ENCODE measurements at places on chromosomes 11 and 22.

DNA sequence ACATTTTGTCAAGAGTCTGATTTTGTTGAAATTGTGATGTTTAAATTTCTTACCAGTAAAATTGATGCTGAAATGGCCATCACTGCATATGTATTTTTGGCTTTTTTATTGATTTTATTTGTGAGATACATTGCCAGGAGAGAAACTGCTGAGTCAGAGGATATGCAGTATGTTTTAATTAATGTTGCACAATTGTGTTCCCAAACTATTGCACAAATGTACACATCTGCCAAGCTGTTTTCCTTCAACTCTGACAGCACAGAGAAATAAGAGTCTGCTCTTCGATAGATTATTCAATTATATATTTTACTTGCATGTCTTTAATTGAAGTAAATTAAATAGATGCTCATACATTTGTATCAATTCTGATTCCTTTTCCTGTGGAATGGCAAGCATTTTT is 640.2 kb upstream of the LUZP2 start:
- peak; percentile 78 for DNase-seq

- no peak for DNase-seq
These were observed 65.4 kb upstream of the NTM start for GRCh38 chr11:131305005-131305404.

DNA sequence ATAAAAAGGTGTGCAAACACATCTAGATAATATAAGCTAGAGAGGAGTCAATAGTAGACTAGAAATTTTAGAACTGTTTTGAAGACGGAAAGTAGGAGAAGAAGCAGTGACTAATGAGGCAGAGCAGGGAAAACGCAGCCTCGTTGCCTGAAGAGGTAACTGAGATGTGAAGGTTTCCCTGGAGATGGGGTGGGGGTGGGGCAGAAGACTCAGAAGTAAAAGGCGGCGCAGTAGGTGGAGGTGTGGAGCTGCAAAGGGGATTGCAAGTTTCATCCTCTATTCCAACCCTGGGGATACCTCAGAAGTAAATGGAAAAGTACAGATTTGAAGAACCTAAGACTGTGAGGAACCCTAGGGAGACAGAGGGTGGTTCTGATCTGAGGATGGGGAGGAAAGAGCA is 109.5 kb downstream of the TMPRSS5 start:
- DNase-seq: no peak

- DNase-seq: no peak
These were observed 22.7 kb downstream of the NCAM1 start for GRCh38 chr11:112983887-112984286.

DNA sequence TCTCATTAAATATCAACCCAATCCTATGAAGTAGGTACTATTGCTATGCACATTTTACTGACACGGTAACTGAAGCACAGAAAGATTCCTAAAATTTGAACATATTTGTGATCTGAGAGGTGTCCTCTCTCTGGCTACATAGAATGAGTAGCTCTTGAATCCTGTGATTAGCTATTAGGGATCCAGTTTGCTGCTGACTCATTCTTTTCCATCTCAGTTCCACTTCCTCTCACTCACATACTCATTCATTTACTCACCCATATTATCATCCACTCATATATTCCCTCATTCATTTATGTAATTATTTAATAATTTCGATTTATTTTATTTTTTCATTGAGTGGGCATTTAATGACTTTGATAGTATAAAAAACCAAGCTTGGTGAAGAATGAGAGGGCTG is 42.7 kb downstream of the OR5B17 start:
- peak; percentile 20 for DNase-seq

- DNase-seq: no peak
These were observed 45.3 kb downstream of the GDPD5 start for GRCh38 chr11:75480185-75481175.

GRCh38 chr11:132844956-132845696 is 687.2 kb downstream of the OPCML start:
- peak; percentile 97 for DNase-seq

DNA sequence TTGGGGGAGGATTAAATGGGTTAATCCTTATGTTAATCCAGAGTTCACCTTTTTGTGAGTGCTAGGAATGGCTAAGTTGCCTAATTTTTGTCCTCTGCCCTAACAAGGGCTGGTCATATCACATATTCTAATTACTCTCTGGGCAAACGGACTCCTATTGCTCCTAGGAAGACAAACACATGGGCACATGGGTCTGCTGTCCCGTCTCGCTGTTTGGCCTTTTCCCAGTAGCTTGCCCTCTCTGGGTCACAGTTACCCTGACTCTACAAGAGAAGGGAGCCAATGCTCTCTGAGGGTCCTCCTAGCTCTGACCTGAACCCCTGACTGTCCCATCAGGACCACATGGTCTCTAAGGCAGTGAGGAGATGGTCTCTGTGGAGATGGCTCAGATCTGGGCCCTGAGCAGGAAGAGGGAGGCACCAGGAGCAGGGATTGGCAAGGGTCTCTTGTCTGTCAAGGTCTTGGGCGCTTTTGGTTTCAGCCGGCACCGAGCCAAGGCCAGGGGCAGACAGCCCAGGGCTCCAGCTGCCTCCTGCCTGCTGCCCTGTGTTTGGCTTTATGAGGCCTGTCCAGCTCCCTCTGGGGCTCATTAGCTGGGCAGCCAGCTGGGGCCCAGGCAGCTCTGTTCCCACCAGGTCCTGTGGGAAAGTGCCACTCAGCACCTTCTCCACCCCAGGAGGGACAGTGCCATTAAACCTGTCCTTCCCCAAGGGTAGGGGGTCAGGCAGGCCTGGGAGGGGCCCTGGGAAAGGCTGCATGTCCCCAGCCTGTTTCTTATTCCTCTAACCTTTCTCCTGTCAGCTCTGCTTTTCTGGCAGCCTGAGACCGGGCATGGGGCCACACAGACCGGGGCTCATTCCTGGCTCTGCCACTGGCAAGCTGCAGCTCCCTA is 559.9 kb downstream of the MN1 start:
- DNase-seq: no peak

DNA sequence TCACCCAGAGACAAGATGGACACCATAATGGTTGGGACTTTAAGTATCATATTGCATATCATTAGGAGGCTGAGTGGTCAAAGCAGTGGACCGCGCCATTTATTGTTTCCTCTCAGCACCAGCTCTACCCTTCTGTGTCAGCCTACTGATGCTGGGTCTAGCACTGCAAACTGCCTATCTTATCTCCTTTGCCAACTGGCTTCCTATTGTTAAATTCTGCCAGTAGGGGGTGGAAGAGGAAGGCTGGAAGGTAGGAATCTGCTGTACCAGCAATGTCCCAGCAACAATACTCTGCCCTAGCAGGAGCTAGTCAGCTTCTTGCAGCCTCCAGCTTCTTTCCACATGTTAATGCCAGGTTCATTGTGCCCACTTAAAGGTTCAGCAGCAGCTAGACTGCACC is 367.1 kb upstream of the PDGFD start:
- no peak for DNase-seq

DNA sequence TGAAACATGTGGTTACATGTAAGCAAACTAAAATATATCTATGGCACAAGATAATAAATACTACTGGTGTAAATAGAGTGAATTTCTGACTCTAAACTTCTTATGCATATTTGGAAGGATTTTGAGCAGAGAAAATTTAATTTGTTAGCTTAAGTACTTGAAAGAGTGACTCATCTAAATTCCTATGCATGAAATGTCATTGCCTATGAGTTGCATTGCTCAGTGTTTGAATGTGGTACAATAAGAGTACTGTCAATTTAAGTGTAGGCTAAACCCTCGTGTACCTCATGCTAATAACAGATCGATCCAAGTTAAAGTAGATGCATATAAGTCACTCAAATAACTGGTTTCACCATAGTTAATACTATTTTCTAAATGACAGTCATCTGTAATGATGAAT is 5.3 kb upstream of the CARD18 start:
- DNase-seq: peak; percentile 81

DNA sequence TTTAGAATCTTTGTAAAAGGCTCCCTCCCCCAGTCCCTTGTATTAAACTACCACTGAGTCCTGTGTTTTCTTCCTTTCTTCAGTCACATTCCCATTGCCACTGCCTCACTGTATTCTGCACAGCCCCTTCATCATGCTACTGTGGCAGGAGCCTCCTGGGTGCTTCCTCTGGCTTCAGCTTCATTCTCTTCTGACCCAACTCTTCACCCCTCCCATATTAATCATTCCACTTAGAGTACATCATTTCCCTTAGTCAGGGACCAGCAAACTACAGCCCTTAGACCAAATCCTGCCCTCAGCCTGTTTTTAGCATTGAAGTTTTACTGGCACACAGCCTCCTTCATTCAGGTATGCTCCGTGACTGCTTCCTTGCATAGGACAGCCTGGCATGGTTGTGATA is 127.7 kb upstream of the MTNR1B start:
- DNase-seq: peak; percentile 31

DNA sequence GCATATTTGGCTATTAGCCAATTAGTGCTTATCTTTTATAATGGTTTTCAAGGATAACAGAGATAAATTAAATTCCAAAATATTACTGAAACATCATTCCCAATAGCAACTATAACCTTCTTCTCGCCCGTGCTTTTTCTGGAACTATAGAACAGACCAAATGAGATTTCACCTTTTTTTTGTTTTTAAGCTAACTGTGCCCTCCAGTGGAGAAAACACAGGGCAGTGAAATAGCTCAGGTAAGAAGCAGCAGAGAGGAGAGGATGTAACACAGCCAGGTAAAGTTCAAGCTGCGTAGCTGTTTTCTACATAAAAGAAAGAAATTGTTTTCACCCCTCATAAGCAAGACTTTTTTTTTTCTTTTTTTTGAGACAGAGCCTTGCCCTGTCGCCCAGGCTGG is 28.2 kb downstream of the HSD17B12 start:
- no peak for DNase-seq

DNA sequence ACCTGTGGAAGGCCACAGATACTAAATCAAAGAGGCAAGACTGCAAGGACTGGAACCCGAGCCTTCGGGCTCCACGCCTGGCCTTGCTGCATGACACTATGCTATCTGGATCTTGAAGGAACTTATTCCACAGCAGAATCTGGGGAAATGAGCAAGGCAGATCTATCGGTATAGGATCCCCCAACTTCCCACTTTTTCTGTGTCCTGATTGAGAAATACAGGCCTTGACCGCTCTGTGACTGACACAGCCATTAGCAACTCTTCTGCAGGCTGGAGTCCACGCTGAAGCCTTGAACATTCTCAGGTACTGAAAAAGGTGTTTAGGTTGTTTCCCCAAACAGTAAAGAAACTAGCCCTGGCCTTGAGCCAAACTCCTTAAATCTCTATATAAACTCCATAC is 241.2 kb upstream of the NARS2 start:
- no peak for DNase-seq

DNA sequence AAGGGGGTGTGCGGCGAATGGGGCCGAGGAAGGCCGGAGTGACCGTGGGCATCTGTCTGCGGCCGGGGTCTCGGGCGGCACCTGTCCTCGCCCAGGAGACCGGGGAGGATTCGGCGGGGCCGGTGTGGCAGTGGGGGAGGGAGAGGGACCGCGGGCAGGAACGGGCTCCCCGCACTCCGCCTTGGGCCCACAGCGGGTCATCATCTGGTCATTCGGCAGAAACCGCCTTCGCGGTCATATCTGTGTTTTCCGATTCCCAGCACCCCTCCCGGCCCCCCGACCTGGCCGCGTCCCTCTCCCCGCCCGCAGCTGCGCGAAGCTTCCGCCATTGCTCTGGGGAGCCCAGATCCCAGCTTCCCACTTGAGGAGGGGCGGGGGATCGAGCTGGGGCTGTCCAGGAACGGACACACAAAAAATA is 824 bp upstream of the CBX6 start:
- DNase-seq: no peak

DNA sequence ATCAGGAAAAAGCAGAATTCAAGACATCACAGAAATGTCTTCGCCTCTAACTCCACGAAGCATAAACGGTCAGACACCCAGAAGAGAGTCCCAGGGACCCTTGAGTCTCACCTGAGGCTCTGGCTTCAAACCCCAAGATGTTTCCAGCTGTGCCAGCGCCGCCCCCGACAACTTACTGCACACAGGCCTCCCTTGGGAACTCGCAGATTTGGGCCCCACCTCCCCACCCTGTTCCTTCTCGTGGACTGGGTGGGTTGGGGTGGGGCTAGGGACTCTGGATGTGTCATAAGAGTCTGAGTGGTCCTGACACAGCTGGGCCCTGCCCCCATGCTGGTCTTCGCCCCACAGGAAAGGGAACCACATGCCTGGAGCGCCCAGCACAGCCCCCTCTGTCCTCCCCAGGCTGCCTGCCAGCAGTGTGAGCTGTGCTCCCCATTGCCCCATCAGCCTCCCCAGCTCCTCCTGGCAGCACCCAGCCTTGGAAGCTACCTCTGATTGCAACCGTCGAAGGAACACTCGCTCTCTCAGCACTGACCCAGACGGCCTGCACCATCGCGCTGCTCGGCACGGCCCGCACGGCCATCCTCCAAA is 147.5 kb downstream of the CRYBB2 start:
- no peak for DNase-seq

DNA sequence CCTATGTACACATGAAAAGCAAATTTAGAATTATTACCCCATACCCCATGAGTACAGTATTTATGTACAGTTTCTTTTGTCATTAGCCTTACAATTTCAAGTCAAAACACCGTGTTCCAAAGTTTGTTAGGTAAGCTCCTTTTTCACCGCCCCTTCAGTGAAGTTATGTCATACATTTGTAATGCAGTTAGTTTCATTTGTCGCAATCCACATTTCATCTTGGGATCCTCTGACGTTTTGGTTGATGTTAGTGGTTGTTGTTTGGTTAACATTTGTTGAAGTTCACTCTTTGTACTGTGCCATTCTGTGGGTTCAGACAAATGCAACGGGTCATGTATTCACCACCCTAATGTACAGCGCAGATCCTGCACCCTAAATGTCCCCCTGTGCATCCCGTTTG is 45.2 kb downstream of the ARHGEF12 start:
- DNase-seq: no peak

DNA sequence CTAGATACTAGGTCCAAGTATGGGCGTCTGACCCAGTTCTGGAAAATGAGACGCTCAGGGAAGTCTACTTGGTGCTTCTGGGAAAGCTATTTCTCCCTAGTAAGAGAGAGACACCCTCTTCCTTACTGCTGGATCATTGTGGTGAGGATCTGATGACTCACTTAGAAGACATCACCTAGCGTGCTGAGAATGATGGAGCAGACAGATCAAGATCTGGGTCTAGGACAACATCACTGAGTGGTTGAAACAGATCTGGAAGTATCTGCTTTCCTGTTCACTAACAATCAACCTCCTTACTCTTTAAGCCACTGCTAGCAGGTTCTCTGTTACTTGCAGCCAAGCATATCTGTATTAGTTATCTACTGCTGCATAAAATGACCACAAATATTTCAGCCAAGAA is 38.3 kb upstream of the HMGXB4 start:
- DNase-seq: peak; percentile 61

- DNase-seq: no peak
These were observed 709.3 kb upstream of the CCDC179 start for GRCh38 chr11:23569547-23569946.

DNA sequence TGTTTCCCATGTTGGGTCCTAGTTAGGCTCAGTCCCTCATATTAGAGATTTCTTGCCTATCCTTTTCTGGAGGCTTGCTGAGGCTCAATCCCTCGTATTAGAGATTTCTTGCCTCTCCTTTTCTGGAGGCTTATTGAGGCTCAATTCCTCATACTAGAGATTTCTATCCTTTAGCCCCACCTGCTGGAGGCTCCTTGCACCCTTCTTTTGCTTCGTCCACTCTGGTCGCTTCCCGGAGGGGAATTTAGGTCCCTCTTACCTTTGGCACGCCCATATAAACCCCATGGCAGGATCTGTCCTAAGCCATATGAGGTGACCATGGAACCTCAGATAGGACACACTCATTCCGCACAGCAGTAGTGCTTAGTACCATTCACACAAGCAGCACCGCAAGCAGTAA is 15.9 kb downstream of the CYP2D6 start:
- no peak for DNase-seq

GRCh38 chr11:62201376-62201775 is 7.1 kb upstream of the SCGB2A1 start:
- DNase-seq: no peak

Measured in fibroblast of skin of right quadriceps (primary cell).